ENCODE measurements at places on chromosomes 1 and 21. TPM values are rescaled to one million over a fixed set of nuclear protein-coding genes. Genes with fewer than 3 reads are reported as not detected.

- no peak for DNase-seq
Observed at GRCh38 chr1:64000021-64000420, 203.4 kb upstream of the UBE2U start.

- peak; percentile 92 for DNase-seq
Observed at GRCh38 chr1:229341774-229342655, 832 bp downstream of the CCSAP start.

- DNase-seq, result peak; percentile 98
Observed at GRCh38 chr1:6613361-6614018, at the start of gene PHF13. Gene PHF13 (plus strand): TSS chr1:6613731. CDS start chr1:6614067, 336 bp downstream.

Gene S100A8
- total RNA-seq, result not detected

- no peak for DNase-seq
Observed at GRCh38 chr1:227744668-227745067, 9.4 kb downstream of the SNAP47 start.

DNA sequence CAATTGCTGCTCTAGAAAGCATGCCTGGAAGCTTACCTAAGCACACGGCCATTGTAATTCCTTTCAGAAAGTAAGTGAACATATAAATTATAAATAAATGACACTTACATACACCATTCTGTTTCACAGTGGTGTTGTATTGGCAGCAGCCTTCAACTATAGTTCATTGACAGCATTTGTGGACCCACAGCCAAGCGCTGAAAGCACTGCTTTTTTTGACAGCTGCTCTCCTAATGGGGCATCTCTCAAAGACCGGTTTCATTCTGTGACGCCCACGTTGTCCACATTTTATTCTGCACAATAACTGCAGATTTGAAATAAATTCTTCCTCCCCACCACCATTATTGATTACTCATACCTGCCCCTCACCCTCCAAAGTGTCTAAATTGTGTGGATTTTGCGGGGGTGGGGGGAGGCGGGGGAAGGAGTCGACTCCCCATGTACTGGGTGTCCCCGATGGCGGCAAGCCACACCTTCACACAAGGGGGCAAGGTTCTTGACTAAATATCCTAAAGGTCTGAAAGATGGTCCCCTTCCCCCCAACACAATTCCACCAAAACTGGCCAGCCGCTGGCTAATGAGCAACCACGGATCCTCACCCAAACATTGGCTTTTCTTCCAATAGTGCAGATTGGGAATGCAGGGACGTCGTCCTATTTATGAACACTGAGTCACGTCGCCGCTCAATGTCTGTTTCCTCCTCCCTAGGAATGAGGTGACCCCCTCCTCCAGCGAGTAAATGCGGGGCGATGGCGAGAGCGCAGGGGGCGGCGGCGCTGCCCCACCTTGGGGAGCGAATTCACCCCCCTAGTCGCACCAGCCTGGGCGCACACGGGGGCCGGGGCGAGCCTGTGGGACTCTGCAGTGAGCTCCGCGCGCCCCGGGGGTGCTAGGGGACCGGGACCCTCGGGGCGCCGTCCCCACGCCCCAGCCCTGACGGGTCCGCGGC lies 960 bp downstream of the RCAN1 start:
- DNase-seq, result peak; percentile 2

GRCh38 chr1:1432274-1432950 lies 3.1 kb upstream of the VWA1 start:
- DNase-seq, result no peak

- DNase-seq, result no peak
Observed at GRCh38 chr1:61058483-61059245, 23.7 kb upstream of the NFIA start.
